ENCODE measurements at places on chromosomes 3 and 15.

GRCh38 chr3:62678841-62679240 is 196.4 kb downstream of the CADPS start:
- no peak for DNase-seq

DNA sequence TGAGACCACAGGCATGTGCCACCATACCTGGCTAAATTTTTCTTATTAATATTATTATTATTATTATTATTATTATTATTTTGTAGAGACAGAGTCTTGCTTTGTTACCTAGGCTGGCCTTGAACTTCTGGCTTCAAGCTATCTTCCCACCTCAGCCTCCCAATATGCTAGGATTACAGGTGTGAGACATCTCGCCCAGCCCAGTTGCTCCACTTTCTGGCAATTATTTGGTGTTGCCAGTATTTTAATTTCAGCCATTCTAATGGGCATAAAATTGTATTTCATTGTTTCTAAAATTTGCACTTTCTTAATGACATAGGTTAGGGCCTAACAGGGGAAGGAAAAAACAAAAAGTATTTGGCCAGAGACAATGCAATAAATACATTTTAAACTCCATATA is 1217.6 kb upstream of the ALCAM start:
- DNase-seq: no peak

DNA sequence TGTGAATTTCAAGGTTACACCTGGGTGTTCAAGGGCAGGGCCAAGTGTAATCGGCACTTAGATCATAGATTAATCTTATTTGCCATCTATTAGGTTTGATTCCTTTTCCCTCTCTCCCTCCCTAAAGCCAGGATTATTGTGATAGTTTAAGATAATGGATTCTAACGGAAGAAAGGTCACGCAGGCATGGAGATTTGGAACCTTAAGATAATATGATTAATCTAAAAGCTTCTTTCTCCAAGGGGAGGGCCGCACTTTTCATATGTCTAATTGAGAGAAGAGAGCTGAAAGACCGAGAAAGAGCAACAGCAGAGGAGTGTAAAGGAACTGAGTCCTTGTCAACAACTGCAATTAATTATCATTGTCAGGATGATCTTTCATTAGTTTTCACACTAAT is 858.8 kb upstream of the NR2F2 start:
- DNase-seq: no peak

DNA sequence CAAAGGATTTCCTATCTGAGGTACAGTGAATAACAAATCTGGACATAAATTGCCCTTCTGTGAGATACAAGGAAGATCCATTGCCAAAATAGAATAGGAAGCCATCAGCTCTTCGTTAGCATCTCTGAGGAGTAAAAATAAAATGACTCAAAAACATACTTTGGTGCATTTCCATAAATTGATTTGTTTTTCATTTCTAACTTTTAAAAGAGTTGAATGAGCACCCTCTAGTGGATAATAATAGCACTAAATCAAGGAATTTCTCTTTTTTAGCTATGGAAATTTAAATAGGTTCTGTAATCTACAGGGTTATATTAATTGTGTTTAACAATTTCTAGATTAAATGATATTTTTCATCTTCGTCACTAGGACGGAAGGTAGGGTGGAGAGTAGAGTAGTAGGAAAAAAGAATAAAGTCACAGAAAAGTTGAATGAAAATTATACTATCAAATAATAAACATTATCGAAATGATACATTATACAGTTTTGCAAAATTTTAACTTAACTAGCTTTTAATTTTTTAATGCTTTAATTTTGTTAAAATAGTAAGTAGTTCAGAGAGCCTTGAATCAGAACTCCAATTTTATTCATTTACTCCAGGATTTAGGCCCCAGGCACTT is 6.4 kb downstream of the NSUN3 start:
- no peak for DNase-seq

- no peak for DNase-seq
These were observed 53.4 kb downstream of the ITPR1 start for GRCh38 chr3:4546346-4547178.

GRCh38 chr3:51392355-51393133 is 1.5 kb downstream of the RBM15B start:
- DNase-seq: no peak

DNA sequence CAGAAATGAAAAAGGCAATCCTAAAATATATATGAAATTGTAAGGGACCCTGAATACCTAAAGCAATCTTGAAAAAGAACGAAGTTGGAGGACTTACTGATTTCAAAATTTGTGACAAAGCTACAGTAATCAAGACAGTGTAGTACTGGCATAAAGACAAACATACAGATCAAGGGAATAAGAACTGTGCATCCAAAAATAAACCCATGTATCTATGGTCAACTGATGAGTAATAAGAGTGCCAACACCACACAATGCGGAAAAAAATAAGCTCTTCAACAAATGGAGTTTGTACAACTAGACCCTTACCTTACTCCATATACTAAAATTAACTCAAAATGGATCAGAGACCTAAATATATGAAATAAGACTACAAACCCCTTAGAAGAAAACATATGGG is 29.6 kb downstream of the GSK3B start:
- no peak for DNase-seq

- no peak for DNase-seq
These were observed 3.1 kb downstream of the CCDC9B start for GRCh38 chr15:40337597-40337996.
